ENCODE measurements at places on chromosomes 5 and 9.

DNA sequence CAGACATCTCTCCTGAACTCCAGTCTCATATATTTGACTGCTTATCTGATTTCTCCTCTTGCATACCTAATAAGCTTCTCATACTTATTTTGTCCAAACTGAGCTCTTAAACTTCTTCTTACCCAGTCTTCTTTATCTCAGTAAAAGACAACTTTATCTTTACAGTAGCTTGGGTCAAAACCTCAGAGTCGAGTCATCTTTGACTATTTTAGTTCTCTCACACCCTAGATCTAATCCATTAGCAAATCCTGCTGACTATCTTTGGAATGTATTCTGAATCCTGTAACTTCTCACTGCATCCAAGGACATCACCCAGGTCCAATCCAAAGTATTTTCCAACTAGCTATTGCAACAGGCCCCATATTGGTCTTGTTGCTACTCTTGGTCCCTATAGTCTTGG lies 11.8 kb upstream of the JAK2 start:
- DNase-seq = no peak

- no peak for DNase-seq
Measured at GRCh38 chr9:114281473-114282103, 41.3 kb upstream of the ORM1 start.

DNA sequence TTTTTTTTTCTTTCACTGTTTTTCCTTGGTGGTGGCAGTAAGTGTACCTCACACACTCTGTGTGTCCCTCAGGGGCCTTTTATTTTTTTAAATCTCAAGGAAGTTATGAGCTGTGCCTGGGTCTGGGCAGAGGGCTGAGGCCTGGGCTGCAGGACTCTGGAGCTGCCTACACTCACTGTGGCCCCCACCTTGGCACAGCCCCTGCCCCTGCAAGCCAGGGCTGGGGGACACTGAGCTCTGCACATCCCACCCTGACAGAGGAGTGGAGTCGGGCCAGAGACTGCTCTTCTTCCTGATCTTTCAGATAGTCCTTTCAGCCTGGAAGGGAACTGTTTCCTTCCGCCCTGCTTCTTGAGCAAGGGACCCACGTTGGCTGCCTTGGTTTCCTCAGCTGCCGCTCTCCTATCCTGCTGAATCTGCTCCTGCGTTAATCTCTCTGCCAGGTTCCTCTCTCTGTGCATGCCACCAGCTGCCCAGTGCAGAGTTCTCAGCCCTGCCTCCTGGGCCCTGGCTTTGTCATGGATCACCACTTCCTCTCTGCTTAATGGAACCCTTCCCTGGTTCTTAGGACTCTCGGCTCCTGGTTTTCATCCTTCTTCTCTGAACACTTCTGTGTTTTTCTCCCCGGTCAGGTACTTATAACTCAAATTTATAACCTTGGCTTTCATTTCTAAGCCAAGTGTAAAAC lies 502.3 kb downstream of the DIRAS2 start:
- DNase-seq = no peak

GRCh38 chr9:133474853-133475252 lies 4.0 kb downstream of the SLC2A6 start:
- no peak for DNase-seq

DNA sequence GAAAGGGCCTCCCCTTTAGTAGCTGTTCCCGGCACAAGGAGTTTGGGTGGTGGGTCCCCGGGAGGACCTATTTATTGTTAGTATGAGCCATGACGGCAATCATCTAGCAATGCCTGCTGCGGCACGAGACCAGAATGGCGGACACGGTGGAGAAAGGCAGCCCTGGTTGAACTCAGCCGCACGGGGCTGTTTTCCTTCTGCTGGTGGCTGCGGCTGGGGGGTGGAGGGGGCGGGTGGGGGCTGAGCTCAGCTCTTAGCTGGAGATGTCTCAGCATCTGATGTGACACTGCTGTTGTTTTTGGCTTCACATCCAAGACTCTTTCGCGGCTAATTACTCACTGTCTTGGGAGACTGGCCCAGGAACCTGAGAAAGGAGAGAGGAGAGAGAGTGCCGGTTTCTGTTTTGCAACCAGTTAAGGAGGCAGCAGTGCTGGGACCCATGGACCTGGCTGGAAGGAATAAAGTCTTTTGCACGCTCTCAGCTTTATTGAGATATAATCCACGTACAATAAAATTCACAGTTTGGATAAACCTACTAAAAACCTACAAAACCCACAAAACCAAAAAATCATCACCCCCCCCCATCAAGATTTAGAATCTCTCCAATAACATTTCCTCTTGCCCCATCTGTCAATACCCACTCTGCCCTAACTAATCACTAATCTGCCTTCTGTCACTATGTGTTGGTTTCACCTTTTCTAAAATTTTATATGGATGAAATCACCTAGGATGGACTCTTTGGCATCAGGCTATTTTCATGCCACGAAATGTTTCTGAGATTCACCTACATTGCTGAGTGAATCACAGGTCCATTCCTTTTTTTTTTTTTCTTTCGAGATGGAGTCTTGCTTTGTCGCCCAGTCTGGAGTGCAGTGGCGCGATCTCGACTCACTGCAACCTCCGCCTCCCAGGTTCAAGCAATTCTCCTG lies 81.8 kb upstream of the NEURL1B start:
- no peak for DNase-seq

GRCh38 chr5:124876983-124877382 lies 130.5 kb upstream of the ZNF608 start:
- DNase-seq = no peak

DNA sequence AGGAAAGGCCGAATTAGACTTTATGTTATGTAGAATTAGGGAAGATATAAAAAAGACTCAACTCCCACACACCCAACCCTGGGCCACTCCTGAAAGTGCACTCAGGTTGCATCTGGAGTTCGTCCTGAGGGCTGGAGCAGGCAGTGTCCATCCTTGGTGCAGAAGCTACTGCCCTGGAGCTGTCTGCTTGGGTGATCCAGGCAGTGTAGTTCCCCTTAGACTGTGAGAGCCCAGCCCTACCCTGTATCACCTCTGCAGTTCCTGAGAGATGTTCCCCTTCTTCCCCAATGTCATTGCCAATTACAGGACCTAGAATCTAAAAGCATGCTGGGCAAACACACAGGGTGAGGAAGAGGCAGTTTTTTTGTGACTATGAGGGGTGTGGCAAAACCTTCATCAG lies 368.3 kb upstream of the ST8SIA4 start:
- DNase-seq = no peak
